SHP77 (cell line): ENCODE measurements at places on chromosomes 16 and 17.

- DNase-seq: no peak
Measured at GRCh38 chr17:65184235-65184959, 47.2 kb downstream of the RGS9 start.

GRCh38 chr16:82605863-82606620 lies 20.7 kb upstream of the CDH13 start:
- DNase-seq: no peak

DNA sequence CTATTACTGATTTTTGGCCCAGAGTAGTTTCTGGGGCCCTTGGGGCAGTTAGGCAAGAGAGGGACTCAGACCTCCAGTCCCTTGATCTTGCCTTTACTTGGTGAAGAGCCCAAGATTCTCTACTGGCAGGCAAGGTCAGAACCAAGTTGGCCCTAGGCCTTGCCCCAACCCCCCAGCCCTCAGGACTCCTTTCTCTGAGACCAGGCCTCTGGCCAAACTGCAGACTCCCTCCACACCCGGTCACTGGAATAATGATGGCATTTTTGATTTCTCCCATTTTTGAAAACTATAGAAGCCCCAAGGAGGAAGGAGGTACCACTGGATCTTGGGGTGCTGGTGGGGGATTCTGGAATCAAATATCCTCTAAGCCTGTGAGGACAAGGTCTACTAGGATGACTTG lies 18.0 kb upstream of the HOXB9 start:
- DNase-seq: no peak

DNA sequence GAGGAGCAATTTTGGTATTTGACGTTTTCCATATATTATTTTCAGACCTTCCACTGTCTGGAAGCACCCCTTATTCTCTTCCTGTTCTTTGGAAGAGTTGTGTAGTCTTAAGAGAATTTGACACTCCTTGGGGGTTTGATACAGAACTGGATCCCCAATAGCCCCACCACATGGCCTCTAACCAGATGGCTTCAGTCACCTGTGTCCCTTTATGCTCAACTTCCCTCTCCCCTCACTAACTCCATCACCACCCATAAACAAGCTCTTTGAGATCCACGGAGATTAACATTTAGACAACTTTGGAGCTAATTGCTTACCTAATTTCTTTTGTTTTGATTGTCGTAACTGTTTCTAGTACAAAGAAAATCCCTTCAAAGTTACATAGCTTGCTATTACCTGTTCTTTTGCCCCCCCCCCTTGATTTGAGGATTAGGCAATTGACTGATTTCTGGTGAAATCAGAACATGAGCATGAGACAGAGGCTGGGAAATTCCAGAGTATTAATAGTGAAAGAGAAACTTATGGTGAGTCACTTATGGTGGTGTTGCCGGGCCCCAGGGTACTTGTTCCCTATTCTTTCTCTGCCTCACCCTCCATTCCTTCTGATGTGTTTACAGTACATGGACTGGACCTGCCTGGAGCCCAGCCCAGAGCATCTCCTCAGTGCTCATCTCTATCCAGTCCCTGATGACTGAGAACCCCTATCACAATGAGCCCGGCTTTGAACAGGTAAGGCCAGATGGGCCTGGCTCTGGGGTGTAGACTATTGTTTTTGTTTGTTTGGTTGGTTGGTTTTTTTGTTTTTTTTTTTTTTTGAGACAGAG lies 7.5 kb downstream of the UBE2Z start:
- no peak for DNase-seq

GRCh38 chr16:84585467-84585866 lies 32.4 kb downstream of the COTL1 start:
- DNase-seq: no peak

DNA sequence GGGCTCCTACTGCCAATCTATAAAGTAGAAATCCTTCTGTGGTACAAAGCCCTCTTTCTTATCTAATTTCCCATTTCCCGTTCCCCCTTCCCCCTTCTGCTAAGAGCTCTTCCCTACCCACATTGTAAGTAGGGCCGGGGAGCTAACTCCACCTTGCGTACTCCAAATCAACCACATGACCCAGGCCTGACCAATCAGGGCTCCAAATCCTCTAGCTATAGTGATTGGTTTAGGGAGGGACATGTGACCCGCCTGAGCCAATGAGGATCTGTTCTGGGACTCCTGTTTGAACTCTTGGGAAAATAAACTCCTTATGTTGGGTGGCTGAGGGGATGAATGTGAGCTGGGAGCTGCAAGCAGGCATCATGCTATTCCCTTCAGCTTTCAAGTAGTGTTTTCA lies 40.9 kb upstream of the MEOX1 start:
- DNase-seq: peak; percentile 14

GRCh38 chr16:69495821-69496220 lies 69.9 kb upstream of the NFAT5 start:
- no peak for DNase-seq

DNA sequence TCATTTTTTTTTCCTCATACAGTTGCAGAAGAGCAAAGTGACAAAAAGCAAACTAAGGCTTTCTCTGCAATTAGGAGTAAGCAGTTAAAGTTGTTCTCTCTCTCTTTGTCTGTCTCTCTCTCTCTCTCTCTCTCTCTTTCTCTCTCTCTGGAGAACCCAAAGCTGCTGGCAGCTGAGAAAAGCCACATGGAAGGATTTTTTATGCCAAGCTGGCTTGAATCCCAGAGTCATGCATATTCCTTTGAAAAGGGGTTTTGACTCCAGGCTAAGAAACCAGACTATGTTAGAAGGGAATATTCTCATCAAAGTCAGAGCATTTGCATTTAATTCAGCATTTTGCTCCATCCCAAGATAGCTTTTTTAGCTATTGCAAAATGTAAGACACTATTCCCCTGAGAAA lies 1114.2 kb upstream of the GOT2 start:
- DNase-seq: no peak

DNA sequence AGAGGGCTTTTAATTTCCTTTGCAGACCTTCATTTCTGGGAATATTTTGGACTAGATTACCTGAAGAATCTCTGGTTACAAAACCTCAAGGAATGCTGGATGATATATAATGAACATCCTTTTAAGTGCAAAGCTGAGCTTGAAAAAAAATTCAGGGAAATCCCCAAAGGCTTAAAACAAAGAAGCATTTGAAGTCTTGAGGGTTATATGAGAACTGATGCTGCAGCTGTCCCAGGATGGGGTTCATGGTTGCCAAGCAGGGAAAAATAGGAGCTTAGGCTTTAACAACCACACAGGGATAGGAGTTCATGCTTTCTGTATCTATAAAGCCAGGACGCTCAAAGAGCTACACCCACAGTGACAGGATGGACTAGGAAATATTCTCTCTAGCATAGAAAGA lies 150.4 kb upstream of the IRX5 start:
- no peak for DNase-seq

- DNase-seq: peak; percentile 26
Measured at GRCh38 chr17:60720763-60721531, 43.3 kb downstream of the BCAS3 start.

DNA sequence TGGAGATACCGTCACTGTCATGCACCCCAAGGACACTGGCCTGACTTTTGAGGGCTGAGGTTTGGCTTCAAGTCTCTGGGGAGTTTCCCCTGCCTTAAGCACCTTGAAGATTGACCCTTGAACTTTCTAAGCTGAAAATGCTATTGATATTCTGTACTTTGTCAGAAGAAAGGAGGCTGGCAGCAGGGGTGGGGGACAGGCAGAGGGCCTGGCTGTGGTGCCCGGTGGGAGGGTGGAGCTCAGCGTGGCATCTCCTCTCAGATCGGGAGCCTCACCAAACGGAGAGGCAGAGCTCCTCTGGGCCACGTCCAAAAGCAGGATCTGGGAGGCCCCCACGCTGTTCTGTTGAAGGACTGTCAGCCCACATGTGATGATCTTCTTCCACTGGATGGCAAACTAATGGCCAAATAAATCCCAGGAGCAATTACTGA lies 305.2 kb upstream of the IRX3 start:
- no peak for DNase-seq

GRCh38 chr17:75346906-75347305 lies 57.7 kb upstream of the SLC25A19 start:
- no peak for DNase-seq

DNA sequence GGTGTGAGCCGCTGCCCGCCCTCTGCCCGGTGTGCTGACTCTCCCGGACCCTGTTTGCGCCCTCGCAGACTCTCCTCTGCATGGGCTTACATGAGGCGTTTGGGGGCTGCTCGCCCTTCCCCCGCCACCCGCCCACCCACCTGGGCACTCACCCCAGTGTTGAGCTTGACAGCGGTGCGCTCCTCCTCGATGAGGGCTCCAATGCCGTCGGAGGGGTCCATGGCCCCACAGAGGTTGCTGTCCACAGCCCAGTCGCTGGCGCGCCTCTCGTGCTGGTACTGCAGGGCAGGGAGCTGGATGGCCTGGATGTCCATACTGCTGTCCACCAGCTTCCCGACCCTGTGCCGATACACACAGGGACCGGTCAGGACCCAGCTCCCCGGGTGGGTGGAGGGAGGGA lies 21.4 kb upstream of the RNPS1 start:
- DNase-seq: no peak

GRCh38 chr17:54270499-54270898 lies 447.8 kb downstream of the KIF2B start:
- DNase-seq: no peak

- DNase-seq: no peak
Measured at GRCh38 chr17:48795444-48796162, 21.4 kb downstream of the TTLL6 start.

DNA sequence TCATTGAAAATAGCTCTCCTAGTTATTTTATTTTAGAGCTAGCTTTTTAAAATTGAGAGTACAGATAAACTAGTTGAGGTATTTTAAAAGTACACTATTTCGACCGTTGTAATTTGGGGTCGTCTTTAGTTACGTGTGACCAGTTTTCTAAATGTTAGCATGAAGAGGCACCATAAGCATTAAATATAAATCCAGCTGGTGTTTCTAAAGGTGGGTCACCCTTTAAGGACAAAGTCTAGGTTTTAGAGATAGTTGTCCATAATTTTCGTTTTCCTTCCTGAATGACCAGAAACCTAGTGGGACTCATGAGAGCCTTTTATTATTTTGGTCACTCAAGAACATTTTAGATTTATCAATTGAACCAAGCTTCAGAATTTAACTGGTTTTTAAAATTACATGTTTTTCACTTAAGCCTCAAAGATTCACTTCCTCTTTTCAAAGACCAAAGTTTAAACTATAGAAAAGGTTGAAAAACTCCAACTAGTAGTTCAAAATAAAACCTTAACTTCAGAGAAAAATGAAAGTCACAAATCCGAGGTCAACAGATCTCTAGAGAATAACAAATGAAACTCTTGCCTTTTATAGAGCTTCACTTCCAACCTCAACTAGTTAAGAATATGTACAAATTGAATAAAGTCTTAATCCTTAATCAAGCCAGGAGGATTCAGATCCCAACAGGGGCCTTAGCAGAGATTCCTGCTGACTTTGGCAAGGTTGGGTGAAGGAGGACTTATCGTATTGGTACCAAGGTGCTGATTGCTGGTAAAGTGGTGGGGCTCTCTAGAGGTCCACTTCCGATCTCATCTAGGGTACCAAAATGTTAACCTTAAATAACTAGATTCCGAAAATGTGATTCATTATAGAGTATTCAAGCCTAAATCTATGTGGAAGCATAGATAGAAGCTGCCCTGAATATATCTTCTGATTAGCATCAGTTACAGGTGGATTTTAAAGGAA lies 32.5 kb downstream of the PHKB start:
- DNase-seq: no peak

DNA sequence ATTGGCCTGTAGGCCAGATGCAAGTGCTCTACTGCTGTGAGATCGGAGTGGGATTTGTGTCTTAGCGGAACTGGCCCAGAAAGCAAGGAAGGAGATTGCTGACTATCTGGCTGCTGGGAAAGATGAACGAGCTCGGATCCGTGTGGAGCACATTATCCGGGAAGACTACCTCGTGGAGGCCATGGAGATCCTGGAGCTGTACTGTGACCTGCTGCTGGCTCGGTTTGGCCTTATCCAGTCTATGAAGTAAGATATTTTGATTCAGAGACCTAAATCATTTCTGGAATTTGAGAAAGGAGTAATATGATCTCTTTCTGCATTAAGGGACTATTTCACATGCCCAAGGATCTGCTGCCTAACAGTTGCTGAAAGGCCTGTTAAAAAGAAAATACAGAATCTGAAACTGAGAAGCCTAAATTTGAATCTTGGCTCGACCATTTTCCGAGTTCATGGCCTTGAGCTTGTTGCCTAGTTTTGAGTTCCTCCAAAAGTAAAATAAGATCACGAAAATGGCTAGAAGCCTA lies 21.1 kb downstream of the IST1 start:
- DNase-seq: no peak

DNA sequence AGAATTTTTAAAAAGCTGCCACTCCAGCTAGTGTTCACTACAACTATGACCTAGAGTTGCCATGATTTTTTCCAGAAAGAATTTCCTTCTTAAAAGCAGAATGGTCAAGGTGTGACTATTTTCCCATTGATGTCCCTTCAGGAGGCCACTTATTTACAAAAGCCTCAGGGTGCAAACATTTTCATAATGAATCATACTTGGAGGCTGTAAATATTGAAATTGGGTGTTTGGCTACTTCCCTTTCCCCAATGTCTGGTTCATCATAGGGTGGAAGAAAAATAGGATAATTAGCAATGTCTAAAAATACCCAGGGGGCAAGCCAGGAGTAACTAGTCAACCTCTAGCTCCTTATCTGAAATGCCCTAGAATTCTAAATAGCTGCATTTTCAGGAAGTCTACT lies 18.8 kb downstream of the AXIN2 start:
- no peak for DNase-seq

- DNase-seq: no peak
Measured at GRCh38 chr16:62692685-62693084, 656.4 kb upstream of the CDH8 start.

DNA sequence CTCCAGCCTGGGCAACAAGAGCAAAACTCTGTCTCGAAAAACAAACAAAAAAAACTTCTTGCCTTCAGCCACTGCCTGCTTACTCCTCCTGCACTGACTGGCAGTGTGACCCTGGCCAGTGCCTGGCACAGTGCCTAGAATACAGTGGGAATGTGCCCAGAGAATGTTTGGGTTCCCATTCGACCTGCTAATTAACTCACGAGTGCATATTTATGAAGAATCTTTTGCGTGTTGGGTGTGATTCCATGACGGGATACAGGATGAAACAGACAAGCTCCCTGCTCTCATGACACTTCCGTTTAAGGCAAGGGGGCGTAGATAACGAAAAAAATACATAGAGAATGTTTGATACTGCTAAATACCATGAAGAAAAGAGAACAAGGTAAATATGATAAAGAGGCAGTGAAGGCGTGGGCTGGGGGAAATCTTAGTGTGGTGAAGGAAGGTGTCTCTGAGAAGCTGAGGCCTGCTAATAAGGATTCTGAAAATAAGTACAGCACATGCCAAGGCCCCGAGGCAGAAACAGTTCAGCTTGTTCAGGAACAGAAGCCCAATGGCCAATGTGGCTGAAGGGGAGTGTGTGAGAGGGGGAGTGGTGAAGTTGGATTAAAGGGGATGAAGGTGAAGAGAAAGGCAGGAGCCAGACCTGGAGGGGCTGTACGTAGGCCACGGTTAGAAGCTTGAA lies 4.3 kb downstream of the ABI3 start:
- no peak for DNase-seq

DNA sequence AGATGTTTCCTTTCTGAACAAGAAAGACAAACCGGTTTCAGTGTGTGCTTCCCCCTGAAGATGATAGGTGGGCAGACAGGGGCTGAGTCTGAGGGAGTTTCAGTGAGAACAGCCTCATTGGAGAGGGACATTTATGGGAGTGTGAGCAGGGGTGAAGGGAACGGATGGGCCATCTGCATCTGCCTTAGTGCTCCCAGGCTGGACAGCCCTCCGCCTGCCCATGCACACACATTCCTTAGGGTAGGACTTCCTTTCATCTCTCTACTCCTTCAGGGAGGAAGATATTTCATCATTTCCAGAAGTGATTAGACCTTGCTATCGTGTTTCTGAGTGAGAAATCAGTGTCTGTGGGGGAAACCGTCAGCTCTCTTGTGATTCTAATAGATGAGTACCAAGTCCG lies 3.8 kb downstream of the SHISA6 start:
- DNase-seq: no peak
